NCI-H510A treated with DMSO at 0.1 percent for 48 hours (cell line): ENCODE measurements at places on chromosomes 3 and 15.

DNA sequence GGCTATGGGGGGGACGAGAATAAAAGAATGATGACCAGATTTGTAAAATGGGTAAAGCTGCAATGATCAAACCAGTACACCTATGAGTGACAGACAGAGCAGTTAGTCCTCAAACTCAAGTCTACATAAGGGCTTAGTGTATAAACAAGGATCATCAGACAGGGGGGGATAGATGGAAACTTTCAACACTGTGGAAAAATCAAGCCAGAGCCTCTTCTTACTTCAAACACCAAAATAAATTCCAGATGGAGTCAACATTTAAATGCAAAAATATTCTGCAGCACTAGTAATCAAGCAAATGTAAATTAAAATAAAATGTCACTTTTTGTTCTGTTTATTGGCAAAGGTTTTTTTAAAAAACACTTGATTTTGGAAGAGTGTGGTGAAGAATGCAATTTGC is 205.9 kb upstream of the RGMA start:
- DNase-seq = no peak

DNA sequence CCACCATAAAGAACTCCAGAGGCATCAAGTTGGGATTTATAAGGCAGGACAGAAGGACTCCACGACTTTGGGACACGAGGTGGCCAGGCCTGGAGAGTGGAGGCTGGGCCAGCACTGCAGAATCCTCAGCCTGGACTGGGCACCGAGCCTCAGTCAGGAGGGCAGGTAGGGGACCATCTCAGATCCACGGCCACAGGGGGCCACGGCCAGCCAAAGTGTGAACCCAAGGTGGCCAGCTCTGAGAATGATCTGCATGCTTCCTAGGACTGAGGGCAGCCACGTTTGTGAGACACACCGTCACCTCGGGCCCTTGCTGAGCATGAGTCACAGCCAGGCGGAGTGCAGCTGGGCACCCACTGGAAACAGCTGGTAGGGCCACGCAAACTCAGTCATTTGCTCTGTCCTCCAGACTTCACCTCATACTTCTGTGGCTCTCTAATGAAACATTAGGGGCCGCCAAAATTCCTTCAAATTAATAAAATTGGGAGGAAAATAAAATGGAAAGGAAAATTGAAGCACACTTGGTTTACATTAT is 65.8 kb downstream of the CTNNB1 start:
- no peak for DNase-seq

GRCh38 chr3:184186902-184187207 is 856 bp downstream of the ABCF3 start:
- DNase-seq = no peak

DNA sequence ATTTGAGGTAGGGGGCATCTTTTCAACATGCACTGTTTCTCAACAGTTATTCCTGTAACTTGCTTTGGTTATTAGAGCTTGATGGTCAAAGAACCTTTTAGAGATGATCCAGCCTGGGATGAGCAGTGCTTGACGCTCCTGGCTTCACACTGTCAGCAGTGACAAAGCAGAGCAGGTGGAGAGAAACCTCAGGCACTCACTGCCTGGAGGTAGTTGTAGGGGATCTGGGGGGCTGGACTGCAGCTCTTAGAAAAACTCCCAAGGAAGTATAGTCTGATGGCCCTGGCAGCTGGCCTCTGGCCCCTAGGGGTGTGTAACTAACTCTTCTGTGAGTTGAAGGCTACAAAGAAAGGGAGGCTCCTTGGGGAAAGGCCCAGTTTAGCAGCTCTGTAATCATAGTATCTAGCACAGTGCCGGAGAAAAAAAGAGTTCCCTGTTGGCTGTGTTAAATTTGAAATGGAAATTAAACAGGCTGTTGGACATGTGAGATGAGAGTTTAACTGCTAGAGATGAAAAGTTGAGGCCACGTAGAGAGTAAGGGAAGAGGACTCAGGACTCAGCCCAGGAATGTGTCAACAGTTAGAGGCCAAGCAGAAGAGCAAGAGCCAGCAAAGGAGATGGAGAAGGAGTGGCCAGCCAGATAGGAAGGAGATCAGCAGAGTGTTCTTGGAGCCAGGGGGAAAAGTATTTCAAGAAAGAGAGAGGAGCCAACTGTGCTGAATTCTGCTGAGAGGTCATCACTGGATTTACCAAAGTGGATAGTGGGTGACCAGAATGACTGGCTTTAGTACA is 14.2 kb downstream of the OXNAD1 start:
- DNase-seq = no peak

- no peak for DNase-seq
Measured at GRCh38 chr3:71568207-71568606, 15.3 kb downstream of the FOXP1 start.

GRCh38 chr3:132325103-132325606 is 7.9 kb downstream of the ACP3 start:
- DNase-seq = no peak

GRCh38 chr3:170740726-170741591 is 129.0 kb downstream of the RPL22L1 start:
- DNase-seq = peak; percentile 72

- DNase-seq = no peak
Measured at GRCh38 chr15:99406120-99406519, 154.8 kb downstream of the LRRC28 start.

- no peak for DNase-seq
Measured at GRCh38 chr3:55488398-55489055, 1.4 kb upstream of the WNT5A start.

GRCh38 chr3:27613846-27614500 is 108.2 kb downstream of the EOMES start:
- DNase-seq = no peak

DNA sequence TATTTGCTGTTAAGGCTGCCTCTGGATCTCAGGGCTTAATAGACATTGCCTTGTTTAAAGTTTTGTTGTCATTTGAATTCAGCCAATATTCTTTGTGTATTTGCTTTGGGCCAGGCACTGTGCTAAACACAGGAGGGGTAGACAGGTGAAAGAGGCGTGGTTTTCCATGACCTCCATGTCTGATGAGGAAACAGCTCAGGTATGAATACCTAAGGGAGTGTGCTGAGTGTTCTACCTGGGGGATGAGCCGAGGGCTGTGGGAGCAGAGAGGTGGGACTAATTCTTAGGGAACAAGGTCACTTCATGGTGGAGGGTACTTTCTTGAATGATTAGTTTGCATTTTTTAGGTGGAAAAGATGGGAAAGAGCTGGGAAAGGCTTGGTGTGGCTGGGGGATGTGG is 108.2 kb downstream of the THSD4 start:
- DNase-seq = no peak

DNA sequence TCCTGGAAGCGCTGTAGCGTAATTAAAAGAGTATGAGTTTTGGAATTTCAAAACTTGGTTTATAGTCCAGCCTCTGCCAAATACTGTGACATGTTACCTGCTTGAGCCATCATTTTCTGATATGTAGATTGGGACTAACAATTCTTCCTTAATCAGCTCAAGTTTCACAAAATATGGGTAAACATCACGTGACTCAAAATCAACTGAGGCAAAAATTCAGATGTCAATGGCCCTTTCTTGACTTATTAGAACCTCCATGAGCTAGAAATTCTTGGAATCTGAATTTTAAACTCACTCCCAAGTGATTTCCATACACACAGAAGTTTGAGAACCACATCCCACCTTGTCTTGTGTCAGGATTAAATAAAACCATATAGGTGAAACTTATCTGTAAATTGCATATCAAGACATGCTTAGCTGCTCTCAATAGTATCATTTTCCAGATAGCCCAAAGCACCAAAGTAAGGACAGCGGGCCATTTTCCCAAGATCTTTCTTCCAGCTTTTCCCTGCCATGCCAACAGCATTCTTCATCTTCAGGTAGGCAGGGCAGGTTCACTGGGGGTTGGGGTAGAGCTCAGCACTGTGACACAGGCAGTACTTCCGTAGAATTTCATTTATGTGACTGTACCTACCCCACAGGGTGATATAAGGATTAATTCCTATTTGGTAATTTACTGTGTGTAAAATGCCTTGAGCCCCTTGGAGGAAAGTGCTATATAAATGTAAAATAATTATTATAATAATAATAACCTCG is 379.0 kb downstream of the TIGIT start:
- no peak for DNase-seq
